ENCODE measurements at places on chromosomes 6 and 20.

GRCh38 chr20:61298661-61299060 lies 46.6 kb downstream of the CDH4 start:
- no peak for DNase-seq

- no peak for DNase-seq
These were observed 308.6 kb downstream of the CDC5L start for GRCh38 chr6:44696099-44696498.

DNA sequence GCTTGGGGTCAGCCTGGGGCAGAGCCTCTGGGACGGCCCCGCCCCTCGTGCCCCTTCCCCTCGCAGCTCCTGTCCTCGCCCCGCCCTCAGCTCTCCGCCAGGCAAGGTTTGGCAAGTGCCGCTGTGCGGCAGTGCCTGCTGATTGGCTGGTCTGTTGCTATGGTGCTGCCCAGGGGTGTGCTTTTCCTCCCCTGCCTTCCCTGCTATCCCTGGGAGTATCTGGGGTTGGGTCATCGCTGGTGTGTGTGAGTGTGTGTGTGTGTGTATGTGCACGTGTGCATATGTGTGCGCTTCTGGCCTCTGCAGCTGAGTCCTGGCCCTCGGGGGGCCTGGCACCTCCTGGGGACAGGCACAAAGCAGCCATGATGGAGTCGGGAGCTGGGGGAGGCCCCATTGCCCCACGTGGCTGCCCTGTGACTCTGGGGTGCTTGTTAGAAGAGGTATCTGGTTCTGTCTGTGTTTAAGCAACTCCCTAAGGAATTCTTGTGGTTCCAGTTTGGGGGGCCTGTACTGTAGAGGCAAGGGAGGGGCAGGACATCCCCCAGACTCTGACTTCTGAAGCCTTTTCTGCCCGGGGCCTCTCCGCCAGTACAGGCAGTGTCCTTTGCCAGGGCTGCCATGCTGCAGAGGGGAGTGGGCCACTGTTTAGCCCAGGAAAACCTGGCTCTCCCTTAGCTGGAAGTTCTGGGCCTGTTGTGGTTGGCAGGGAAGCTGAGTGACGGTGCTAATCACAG lies 6.9 kb downstream of the RTEL1 start:
- DNase-seq, result no peak

GRCh38 chr6:122620428-122620827 lies 10.2 kb downstream of the PKIB start:
- DNase-seq, result no peak

GRCh38 chr6:156849806-156850205 lies 72.6 kb downstream of the ARID1B start:
- DNase-seq, result no peak

- no peak for DNase-seq
These were observed 96.9 kb downstream of the NOL4L start for GRCh38 chr20:32488066-32488838.

- DNase-seq, result no peak
These were observed 426.7 kb upstream of the ID4 start for GRCh38 chr6:19410481-19410880.

GRCh38 chr20:9407805-9408421 lies 106.5 kb upstream of the LAMP5 start:
- peak; percentile 36 for DNase-seq

DNA sequence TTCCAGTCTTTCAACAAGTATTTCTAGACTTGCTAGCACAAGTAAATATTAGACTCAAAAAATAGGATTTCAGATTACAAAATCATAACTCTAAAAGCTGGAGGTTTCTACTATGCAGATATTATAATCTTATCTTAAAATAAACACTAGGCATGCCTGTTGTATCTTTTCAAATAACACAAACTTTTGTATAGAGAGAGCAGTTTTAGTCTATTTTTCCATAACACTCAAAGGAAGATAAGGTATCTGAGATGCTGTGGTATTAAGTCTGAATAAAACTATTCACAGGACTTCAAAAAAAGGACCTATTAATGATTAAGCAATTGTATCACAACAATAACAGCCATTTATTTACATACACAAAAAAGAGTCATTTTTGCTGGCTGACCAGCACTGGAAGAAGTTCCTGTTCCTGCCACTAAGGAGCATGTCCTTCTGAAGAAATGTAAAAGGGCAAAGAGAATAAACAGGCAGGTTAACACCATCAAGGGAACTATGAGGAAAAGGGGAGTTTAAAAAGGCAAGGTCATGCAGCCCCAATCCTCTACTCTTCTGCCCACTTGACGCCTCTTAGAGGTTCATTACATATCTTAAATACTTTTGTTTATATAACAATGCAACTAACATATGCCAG lies 39.4 kb downstream of the REPS1 start:
- no peak for DNase-seq

- no peak for DNase-seq
These were observed 1355.9 kb downstream of the GRIK2 start for GRCh38 chr6:102749210-102749971.

DNA sequence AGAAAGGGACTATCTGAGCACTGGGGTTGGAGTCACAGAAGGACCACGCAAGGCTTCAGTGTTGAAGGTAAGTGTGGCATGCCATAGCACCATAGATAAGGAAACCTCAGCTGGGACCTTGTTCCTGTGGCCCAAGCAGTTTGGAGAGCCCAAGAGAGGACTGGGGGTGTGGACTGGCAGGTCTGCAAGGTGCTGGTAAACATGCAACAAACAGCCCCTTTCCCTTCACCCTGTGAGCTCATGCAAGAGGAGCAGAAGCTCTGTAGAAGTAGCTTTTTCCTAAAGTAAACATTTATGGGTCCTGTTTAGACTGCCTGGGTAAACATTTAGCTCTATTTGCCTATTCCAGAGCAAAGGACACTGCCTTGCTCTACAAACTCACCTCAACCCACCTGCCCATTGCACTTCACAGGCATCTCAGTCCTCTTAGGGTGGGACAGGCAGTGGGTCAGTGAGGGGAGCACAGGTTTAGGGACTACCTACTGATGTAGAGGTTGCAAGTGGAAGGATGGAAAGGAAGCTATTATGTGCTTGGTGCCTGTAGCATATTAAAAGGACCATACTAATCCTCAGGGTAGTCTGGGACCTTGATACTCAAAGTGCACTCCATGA lies 12.0 kb downstream of the ZSCAN31 start:
- DNase-seq, result no peak

- DNase-seq, result no peak
These were observed 16.7 kb downstream of the PMEPA1 start for GRCh38 chr20:57693002-57693582.

GRCh38 chr6:131840441-131840840 lies 32.6 kb downstream of the ENPP1 start:
- peak; percentile 83 for DNase-seq

DNA sequence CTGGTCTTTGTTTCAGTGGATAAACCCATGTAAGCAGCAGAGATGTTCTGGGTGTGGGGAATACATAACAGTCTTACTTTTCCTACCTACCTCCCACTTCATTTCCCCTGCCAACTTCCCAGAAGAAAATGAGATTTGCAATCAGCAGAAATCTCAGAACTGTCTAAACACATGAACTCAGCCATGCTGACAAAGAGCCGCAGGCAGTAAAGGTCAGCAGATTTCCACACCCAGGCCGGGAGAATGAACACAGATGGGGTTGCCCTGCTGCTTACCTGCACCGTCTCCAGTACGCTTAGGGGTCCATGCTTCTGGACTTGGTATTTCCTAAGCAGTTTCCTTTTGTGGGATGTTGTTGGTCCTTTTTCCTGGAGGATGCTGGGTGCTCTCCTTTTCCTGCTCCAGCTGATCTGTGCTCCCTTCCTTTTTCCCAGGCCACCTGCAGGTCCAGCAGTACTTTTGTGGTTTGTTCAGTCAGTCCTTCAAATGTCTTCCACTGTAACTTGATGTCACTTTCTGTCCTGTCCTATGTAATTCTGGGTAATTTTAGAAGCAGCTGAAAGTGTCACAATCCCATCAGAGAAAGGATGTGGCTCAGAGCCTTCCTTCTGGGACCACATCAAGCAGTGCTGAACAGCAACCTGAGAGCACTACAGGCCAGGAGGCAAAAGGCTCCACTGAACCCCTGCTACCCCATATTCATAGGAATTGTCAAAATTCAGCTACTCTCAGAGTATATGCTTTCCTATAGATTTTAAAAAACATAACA lies 129.0 kb downstream of the CEP57L1 start:
- DNase-seq, result no peak

DNA sequence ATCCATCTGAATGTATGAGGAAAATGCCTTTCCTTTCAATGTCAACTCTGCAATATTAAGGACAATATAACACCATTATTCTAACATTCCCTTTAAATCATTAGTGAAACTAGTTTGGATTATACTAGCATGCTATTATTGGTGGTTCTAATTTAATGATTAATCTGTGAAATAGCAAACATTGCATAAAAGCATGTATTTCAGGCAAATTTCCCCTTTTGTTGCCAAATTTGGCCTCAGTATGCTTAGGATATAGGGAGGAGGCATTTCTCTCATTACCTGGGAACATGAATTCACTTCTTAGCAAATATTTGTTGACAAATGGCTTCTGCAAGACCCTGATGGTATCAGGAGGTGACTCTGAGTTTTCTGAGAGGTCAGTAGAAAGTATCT lies 1.6 kb downstream of the TPMT start:
- DNase-seq, result no peak

DNA sequence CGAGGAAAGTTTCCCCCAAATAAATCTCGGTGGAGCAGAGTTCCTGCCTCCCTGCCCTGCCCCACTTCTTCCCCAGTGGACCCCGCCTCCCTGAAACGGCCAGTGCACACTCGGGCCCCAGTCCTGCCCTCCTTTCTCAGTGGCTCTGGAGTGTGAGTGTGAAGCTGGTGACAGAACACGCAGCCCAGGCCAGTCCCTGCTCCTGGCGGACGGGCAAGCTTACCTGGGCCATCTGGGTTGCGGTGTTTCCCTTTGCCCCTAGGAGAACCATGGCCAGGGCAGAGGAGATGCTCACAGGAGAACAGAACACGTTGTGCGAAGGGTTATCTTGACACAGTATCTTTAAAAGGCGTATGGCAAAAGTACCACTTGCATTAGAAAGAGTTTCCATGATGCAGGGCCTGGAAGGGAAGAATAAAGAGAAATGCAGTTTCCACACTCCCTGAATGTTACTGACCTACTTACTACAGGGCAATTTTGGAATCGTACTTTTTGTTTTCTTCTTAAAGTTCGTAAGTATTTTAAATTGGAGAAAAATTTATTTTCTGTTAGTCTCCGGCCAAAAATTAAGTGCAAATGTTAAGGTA lies 2.8 kb downstream of the SERPINB9 start:
- no peak for DNase-seq

GRCh38 chr20:33769043-33769442 lies 37.2 kb downstream of the ZNF341 start:
- DNase-seq, result no peak

GRCh38 chr6:9646342-9647070 lies 768.4 kb downstream of the TFAP2A start:
- DNase-seq, result peak; percentile 48

- DNase-seq, result no peak
These were observed 57.0 kb downstream of the DLGAP4 start for GRCh38 chr20:36362978-36363713.

GRCh38 chr6:2135401-2135800 lies 110.0 kb downstream of the GMDS start:
- no peak for DNase-seq

DNA sequence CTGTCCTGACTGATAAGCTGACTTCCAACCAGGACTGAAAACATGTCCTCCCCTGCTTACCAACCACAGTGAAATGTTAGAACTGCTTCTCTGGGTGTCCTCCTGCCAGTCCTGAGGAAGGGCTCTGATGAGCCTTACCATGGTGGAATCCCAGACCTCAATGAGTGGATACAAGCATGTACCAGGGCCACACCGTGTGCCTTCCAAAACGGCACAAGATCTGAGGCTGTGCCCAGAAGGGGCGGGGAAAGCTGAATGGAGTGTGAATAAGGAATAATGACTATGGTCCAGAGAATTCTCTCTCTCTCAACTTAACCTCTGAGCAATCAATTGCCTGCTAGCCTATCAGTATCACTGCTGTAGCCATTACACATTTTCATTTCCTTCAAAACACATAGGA lies 51.7 kb downstream of the PDE10A start:
- DNase-seq, result no peak

Measured in SJCRH30 (cell line).